Osteocyte (in vitro differentiated cells): ENCODE measurements at places on chromosomes 3 and 15. TPM values are rescaled to one million over a fixed set of nuclear protein-coding genes. Genes with fewer than 3 reads are reported as not detected.

Gene LDHAL6B
- not detected in 2 replicates for total RNA-seq

Gene PRSS50
- not detected in 2 replicates for total RNA-seq

Gene RNU5B-1
- 18.5 and 32.7 TPM in 2 replicates for total RNA-seq

GRCh38 chr3:100780071-100780622, 70.9 kb downstream of the TFG start:
- DNase-seq = no peak

DNA sequence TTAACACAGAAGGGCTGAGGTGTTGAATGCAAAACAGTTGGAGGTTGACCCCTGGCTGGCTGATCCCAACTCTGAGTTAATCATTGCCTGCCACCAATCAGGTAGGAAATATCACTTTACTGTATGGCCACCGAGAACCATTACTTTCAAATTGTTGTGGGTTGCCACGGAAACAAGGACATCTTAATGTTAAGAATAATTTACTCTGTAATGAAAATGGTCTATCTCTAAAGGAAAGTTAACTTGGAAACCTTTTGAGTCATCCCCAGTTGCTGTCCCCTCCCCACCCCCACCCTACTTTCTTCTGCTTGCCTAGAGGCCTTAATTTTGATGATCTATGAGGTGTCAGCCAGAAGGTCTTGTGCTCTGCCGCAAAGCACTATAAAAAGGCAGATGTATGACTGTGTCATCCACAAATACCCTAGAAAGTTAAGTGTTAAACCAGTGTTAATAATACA, 78.7 kb upstream of the SNRK start:
- DNase-seq = no peak

- DNase-seq = no peak
Observed at GRCh38 chr3:170076715-170077238, 39.0 kb downstream of the GPR160 start.
